ENCODE measurements at places on chromosomes 1 and 21. TPM values are rescaled to one million over a fixed set of nuclear protein-coding genes. Genes with fewer than 3 reads are reported as not detected.

The KRTAP21-2 gene
- total RNA-seq, result not detected

The TDRD5 gene
- total RNA-seq, result 0.20 TPM

- no peak for DNase-seq
Observed at GRCh38 chr1:28887419-28887834, 26.9 kb upstream of the EPB41 start.

GRCh38 chr1:161848676-161849075, 82.6 kb downstream of the ATF6 start:
- DNase-seq, result no peak

- no peak for DNase-seq
Observed at GRCh38 chr21:22083899-22084298, 1085.7 kb downstream of the NCAM2 start.

- no peak for DNase-seq
Observed at GRCh38 chr1:243968413-243968812, 82.7 kb upstream of the ZBTB18 start.

DNA sequence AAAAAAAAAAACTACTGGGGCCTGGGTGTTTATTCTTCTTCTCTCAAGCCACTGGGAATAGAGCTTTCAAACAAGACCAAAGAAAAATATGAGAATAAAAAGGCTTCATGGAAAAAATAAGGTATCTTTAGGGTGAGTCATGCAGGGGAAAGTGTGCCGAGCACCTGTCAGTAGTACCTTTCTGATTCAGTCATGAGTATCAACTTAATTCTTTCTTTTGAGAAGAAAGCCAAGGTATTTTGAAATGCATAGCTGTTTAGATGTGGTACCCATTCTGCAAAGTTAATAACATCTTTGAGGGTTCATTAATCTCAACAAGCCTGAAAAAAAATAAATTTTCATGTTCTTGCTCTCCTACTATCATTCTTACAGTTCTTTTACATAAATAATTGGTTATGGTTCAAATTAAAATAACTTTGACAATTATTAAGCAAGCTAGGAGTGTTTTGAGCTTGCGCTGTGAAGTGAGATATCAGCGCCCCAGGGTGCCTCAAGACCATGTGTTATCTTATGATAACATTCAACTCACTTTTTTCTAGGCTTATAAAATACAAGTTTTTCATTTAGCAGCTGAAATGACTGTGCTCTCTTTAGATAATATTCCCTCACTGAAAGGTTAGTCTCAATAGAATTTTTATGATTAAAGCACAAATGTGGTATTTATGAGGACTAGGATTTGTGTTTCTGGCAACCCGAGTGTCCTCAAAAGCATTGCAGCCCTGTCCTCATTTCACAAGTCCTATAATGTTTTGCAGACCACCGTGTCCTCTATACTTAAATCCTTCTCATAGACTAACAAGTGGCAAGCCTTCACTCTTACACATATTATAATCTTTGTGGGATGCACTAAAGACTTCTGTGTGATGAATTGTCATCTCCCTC, 138.6 kb downstream of the SLC44A5 start:
- DNase-seq, result no peak

DNA sequence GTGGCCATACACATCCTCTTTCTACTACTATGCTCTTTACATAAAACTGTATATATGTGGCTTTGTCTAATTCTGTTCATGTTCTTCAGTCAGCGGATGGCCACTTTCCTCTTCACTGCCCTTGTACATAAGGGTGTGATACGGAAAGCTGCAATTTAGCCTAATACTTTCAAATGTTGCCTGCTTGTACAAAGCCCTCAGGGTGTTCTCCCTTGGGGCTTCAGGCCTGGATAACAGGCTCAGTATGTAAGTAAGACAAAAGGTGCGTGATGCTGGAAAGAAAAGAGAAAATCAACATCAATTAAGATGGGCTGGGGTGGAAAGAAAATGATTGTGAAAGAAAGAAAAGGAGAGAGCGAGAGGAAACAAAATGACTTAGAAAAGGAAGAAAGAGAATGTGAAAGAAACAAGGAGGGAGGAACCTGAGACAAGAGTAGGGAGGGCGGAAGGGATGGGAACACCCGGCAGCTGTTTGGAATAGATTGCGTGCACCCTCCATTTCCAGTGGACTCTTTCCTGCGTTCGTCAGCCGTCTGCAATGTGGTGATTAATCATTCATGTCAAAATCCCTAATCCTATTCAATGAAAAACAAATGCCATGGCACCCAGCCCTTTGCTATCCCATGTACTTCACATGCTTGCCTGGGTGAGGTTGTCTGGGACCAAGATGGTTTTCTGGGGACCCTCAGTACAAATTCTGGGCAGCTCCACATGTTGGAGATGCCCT, 553.6 kb downstream of the NUF2 start:
- DNase-seq, result peak; percentile 73

Measured in right atrium auricular region (tissue), 2 donors.